Stimulated activated CD4-positive, alpha-beta T cell treated with anti-CD3 and anti-CD28 coated beads, Interleukin-15, amount 100 ng/mL, for 24 hours (primary cell): ENCODE measurements at places on chromosomes 16 and 17.

DNA sequence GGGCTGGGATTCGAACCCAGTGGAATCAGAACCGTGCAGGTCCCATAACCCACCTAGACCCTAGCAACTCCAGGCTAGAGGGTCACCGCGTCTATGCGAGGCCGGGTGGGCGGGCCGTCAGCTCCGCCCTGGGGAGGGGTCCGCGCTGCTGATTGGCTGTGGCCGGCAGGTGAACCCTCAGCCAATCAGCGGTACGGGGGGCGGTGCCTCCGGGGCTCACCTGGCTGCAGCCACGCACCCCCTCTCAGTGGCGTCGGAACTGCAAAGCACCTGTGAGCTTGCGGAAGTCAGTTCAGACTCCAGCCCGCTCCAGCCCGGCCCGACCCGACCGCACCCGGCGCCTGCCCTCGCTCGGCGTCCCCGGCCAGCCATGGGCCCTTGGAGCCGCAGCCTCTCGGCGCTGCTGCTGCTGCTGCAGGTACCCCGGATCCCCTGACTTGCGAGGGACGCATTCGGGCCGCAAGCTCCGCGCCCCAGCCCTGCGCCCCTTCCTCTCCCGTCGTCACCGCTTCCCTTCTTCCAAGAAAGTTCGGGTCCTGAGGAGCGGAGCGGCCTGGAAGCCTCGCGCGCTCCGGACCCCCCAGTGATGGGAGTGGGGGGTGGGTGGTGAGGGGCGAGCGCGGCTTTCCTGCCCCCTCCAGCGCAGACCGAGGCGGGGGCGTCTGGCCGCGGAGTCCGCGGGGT, at the start of gene CDH1:
CDH1 (plus strand) TSS at position 247 of the 684 bp plus-strand sequence; CDS start at position 371, 124 bp downstream.
- DNase-seq = peak; percentile 47

DNA sequence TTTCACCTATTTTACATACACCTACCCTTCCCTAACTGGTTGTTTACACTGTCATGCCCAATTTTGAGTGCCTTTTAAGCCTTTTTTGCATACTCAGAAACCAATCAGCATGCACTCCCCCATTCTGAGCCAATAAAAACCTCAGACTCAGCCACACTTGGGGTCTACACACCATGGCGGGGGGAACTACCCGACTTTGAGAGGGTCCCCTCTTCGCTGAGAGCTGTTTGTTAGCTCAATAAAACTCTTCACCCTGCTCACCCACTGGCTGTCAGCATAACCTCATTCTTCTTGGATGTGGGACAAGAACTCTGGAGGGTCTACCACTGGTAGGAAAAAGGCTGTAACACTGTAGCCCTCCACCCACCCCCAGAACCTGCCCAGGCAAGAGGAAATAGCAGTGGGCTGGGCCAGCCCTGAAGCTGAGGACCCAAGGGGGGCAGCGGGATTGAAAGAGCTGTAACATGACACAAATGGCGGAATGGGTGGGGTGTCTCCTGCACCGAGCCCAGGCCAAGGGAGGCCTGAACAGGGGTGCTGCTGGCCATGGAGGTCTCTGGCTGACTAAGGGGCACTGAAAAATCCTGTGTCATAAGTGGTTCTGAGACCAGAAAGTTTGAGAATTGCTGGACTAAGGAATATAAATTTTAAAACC, 3.0 kb upstream of the FLYWCH2 start:
- no peak for DNase-seq

GRCh38 chr17:80772906-80773242, 218.8 kb upstream of the CHMP6 start:
- DNase-seq = no peak

- DNase-seq = no peak
Measured at GRCh38 chr17:19935169-19935568, 42.5 kb downstream of the AKAP10 start.

DNA sequence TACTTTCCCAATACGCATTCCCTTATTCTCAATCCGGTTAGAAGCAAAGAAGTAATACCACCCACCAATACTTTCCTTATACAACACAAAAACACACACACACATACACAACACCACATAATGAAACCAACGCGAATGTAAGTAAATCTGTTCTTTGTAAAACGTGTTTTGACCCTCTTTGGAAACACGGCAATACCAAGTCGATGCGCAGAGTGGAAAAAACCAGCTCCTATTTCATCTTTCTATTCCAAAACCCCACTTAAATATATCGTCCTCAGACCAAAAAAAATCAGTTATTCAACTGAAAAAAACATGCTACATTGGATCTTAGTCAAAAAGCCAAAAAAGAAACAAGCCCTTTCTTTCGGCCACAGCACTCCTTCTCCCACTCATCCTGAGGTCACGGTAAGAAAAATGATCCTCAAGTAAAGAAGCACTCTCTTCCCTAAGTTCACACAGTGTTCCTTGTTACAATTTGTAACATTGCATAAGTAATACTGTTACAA, 31.0 kb upstream of the ARL4D start:
- peak; percentile 59 for DNase-seq

- no peak for DNase-seq
Measured at GRCh38 chr16:88047462-88047861, 96.2 kb downstream of the BANP start.

DNA sequence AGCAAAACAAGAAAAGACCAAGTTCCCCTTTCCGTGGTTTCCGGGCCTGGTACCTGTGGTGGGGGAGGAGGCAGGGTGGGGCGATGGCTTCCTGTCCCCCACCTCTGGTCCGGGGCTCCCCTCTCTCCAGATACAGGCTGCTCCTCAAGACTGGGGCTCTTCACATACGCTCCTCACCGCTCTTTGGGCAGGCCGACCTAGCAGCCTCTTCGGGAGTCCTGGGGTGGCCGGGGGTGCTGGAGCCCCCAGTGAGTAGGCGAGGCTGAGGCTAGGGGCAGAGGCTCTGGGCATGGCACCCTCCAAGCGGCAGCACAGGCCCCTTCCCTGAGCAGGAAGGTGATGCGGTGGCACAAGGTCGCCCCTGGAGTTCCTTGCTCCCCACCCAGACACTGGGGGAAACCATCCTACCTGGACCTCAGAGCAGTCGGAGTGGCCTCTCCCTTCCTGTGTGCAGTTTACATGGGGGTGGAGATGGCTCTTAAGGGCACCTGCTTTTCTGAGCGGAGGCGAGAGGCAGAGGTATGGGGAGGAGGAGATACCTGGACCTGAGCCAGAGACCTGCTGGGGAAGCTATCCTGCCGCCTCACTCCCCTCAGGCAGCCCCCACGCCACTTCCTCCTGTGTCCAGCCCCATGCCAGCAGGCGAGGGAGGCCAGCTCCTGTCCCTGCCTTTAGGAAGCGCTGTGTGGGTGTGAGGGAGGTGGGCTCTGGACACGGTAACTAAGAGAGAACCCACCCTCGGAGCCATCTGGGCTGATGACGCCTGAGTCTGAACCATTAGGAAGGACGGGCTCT, 891 bp downstream of the CORO1A start:
- peak; percentile 79 for DNase-seq

DNA sequence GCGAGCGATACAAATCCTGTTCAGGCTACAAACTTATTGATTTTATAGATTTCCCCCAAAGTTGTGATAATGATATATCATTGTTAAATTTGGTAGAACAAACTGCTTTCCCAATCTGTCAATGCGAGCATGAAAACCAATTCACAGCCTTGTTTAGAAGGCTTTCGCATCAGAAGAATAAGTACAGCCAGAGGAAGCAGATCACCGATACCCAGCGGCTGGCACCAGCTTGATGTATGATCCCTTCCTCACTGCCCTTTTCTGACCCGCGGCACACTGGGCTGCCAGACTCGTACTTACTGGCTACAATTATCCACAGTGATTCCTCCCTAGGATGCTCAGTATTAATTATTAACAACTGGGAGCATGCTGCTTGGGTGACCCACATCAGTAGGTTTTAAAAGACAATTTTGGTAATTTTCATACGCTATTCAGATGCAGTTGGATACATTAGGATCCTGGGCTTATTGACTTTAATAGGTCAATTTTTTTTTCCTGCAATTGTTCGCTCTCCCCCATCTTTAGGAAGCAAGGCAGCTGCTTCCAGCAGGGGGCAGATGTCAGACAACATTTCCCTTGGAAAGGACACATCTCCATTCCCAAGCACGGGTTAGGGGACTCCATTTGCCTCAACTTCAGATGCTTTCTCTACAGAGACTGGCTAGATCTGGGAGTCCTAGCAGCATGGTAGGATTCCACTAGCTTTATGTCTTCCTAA, 582.7 kb upstream of the PSMD7 start:
- peak; percentile 2 for DNase-seq

DNA sequence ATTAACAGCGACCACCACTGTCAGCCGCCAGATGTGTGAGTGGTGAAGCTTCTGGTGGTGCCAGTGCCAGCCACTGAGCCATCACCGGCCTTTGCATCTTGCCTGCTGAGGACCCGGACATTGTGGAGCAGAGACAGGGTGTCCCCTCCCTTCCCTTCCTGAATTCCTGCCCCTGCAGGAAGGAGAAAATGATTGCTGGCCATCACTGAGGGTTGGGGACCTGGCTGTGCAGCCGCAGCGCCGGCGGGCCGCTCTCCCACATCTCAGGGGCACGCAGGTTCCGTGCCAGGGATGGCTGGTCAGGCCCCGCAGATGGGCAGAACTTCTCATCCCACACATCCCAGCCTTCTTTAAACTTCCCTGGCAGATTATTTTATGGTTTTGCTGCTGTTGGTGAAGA, 56.5 kb downstream of the RPTOR start:
- DNase-seq = no peak

GRCh38 chr17:57662041-57662440, 83.1 kb downstream of the CCDC182 start:
- DNase-seq = no peak

DNA sequence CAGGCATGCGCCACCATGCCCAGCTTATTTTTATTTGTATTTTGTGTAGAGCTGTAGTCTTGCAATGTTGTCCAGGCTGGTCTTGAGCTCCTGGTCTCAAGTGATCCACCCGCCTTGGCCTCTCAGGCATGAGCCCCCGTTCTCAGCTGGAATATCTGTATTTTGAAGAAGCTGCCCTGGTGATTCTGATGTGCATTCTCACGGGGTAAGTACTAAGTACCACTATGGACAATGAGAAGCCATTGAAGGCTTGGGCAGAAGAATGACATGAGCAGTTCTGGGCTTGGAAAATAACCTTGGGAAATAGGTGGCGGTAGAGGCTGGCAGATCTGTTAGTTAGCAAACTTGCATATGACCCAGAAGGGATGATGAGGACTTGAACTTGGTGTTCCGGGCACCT, 15.6 kb upstream of the NKD1 start:
- DNase-seq = no peak

DNA sequence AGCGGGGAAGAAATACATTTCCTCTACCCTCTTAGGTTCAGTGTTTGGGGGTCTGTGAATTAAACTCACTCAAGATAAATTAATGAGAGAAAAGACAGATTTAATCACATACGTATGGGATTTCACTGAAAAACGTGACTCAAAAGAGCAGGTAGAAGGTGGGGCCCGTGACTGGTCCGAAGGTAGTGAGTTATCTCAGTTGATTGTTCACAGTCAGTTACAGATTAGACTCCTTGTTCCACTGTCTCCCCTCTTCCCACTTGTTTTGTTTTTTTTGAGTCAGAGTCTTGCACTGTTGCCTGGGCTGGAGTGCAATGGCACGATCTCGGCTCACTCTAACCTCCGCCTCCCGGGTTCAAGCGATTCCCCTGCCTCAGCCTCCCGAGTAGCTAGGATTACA, 301.2 kb downstream of the SEC14L1 start:
- DNase-seq = peak; percentile 77

DNA sequence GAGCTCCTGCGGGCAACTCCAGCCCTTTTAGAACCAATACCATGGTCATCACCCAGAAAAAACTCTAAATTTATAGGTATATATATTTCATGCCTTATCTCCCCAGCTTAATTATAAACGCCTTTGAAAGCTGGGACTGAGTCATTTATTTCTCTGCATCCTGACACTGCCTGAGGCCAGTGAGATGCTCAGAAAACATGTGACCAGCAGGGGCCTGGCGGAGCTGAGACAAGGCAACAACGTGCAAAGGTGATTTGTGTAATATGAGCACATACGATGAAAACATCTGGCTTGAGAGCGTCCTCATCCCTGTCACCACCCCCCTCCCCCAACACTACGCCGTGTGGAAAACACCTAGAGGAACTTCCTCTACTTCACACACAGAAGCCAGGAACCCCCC, 22.7 kb downstream of the NXN start:
- DNase-seq = no peak

DNA sequence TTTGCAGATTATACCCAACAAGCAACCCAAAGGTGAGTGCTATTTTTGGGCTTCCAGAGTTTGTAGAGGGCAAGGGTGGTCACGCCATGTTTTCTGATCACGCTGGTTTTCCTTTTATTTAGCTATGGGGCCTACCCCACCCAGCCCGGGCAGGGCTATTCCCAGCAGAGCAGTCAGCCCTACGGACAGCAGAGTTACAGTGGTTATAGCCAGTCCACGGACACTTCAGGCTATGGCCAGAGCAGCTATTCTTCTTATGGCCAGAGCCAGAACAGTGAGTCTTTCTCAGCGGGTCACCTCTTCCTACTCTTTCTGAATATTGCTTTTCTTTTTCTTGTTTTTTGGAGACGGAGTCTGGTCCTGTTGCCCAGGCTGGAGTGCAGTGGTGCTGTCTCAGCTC, 2.5 kb downstream of the FUS start:
- DNase-seq = no peak

DNA sequence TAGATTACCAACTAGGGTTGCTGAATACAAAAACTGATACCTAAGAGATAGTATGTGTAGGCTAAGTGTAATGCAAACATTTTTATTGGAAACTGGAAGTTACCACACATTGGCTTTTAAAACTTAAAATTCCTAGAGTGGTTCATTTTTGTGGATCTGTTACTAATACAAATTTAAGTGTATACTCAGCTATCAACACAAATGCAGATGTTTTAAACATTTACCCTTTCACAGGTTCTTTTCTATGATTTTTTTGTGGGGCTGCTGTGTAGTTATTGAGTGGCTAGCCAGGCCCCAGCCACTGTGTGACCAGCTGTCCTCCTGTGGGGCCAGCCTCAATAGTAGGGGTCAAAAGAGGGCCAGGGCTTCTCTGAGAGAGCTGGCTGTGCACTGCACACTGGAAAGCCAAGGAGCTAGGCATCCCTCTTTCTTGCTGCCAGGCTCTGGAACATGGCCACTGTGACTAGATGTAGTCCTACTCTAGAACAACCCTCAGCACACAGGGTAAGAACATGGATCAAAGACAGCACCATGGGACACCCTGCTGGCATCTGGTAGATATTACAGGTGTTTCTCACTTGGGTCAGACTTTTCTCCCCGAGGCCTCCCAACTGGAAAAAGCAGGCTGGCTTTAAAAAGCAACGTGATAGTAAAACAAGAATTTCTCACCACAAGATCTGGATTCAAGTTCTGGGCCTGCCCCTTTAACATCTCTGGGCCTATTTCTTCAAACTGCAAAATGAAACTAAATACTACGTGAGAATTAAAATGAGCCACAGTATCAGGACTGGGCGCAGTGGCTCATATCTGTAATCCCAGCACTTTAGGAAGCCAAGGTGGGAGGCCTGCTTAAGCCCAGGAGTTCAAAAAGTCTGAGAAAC, 7.3 kb upstream of the VEZF1 start:
- DNase-seq = peak; percentile 71

DNA sequence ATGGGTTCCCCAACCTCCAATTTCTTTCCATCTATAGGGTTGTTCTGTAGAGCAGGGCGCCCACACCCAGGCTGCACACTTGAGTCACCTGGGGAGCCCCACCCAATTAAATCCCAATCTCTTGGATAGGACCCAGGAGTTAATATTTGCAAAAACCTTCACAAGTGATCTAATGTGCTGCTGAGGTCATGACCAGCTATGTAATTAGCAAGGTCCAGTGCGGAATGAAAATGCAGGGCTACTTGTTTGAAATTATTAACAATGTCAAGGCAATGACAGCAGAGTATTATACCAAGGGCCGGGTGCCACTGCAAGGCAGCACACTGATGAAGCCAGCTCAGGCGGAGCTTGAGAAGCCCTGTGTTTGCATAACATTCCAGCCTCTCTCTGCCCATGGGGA, 302.7 kb downstream of the MAF start:
- no peak for DNase-seq
